ENCODE measurements at places on chromosomes 1 and 21.

DNA sequence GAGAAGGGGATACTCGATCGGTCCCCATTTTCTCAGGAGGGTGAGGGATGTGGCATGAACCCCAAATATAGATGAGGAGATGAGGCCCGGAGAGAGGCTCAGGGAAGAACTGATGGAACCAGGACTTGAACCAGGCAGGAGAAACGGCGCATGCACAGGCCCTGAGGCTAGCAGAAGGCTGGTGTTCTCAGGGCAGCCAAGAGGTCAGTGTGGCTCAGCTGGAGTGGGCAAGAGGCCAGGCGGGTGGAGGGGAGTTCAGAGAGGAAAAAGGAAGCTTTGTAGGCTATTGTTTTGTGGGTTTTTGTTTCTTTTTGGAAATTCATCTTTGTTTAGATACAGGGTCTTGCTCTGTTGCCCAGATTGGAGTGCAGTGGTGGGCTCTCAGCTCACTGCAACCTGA, 122.0 kb downstream of the LACTBL1 start:
- DNase-seq, result no peak

DNA sequence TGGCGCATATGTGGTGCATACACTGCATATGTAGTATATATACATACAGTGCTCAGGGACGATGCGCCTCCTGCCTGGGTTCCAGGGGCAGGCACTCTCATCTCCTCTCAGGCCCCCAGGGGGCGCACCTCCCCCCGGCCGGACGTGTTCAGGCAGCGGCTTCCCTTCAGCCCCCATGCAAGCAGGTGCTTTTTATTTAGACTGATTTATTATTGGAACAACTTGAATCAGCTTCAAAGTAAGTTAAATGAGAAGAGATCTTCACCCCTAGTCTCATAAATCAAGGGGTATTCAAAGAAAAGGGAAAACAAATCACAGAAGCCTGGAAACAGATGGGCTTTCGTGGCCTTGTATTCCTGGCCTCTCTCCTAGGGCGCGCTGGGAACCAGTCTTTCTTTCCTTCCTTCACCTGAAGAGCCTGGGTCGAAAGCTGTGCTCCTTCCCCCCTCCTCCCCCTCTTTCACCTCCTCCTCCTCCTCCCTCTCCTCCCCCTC, 64.6 kb downstream of the UBIAD1 start:
- DNase-seq, result peak; percentile 0

GRCh38 chr1:58879464-58879863, 95.6 kb upstream of the JUN start:
- DNase-seq, result no peak

- DNase-seq, result no peak
Observed at GRCh38 chr1:31701091-31701736, 2.6 kb downstream of the COL16A1 start.

DNA sequence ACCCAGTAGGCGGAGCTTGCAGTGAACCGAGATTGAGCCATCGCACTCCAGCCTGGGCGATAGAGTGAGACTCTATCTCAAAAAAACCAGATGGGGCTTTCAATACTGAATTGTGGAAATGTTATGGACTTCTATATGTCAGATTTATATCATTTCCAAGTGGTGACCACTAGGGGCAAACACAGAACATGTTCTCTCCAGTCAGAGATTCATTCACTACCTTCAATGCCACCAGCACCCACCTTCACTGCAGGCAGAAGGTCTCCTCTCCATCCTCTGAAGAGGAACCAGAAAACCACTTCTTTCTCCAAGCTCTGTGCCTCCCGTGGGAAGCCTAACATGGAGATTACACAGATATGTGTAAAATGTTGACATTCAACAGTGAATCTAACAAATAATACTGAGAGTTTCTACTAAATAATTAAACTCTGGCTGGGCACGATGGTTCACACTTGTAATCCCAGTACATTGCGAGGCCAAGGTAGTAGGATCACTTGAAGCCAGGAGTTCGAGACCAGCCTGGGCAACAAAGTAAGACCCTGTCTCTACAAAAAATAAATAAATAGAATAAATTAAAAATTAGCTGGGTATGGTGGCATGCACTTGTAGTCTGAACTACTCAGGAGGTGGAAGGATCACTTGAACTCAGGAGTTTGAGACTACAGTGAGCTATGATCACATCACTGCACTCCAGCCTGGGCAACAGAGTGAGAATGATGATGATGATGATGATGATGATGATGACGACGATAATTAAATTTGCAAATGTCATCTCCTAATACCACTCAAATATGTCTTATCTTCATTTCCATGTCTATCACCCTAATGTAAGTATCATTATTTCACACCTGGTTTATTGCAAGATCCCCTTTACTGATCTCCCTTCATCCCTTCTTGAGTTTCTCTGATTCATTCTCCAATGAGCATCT, 151.1 kb downstream of the ZNF281 start:
- DNase-seq, result no peak

- no peak for DNase-seq
Observed at GRCh38 chr21:42022091-42022430, 11.9 kb upstream of the ZBTB21 start.

GRCh38 chr1:203915811-203916210, 54.4 kb downstream of the SNRPE start:
- DNase-seq, result no peak

DNA sequence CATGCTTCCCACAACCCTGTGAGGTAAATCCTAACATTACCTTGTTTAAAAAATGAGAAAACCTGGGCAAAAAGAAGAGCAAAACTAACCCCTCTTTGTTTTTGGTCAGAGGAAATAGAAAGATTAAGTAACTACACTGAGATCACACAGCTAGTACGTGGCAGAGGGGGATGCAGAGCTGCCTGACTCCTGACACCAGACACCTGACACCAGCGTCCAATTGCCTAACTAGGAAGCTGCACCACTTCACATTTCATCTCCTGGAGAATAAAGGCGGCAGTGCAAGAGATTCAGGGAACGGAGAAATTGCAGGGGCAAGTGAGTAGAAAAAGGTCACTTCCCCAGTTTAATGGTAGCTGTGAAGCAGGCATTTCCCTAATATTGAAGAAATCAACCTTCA, 229.3 kb upstream of the PTBP2 start:
- DNase-seq, result no peak

DNA sequence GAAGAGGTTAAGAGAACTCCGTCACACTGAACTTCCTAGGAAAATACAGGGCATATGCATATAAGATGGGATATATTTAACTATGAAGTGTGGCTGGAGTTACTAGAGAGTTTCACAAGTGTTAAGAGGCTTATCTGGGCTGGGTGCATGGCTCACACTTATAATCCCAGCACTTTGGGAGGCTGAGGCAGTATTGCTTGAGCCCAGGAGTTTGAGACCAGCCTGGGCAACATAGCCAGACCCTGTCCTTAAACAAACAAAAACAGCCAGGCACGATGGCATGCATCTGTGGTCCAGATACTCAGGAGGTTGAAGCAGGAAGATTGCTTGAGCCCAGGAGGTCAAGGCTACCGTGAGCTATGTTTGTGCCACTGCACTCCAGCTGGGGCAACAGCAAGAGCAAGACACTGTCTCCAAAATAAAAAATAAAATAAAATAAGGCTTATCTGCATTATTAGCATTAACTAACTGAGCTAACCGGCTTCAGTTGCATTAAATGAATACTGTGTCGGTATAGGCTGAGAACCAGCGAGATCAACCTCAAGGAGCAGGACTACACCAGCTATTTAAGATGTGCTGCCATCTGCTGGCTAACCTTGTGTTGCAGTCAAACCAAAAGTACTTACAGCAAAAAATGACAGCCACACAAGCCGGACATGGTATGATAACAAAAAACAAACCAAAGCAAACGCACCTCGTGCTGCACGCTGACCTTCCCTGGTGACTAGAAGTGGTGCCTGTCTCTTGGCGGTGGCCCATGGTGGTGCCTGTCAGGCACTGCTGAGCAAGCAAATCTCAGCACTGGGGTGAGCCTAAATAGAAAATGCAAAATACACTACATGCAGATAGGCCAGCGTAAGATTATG, 19.7 kb upstream of the RBBP5 start:
- peak; percentile 71 for DNase-seq

GRCh38 chr1:193676996-193677549, 490.7 kb upstream of the B3GALT2 start:
- DNase-seq, result no peak

- DNase-seq, result no peak
Observed at GRCh38 chr1:54567961-54568360, 19.9 kb downstream of the ACOT11 start.

DNA sequence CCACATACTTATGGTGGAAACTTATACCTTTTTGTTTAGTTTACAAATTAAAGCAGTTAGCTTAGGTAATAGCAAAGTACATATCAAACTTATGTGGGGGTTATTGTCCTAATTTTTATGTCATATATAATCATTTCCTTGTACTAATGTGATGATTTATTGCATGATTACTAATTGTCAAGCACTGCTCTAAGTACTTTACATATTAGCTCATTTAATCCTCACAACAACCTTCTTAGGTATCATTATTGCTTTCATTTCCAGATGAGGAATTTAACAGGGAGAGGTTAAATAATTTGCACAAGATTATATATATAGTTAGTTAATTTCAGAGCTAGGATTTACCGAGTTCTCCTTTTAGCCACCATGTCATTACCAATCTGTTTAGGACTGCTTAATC, 11.9 kb upstream of the SSX2IP start:
- DNase-seq, result no peak

DNA sequence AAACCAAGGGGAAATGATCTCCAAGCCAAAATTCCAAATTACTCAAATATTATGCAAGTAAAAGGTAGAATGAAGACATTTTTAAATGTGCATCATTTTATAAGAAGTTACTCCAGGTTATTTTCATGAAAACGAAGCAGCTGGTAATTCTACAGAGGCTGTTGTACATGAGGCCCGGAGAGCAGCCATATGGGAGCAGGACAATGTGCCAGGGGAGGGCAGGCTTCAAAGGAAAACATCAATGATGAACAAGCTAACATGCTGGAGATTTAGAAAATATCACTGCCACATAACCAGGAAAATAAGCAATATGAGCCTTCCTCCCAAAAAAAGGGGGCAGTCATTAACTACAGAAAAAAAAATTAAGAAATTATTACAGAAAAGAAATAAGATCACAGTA, 109.1 kb downstream of the TIAM1 start:
- DNase-seq, result no peak

DNA sequence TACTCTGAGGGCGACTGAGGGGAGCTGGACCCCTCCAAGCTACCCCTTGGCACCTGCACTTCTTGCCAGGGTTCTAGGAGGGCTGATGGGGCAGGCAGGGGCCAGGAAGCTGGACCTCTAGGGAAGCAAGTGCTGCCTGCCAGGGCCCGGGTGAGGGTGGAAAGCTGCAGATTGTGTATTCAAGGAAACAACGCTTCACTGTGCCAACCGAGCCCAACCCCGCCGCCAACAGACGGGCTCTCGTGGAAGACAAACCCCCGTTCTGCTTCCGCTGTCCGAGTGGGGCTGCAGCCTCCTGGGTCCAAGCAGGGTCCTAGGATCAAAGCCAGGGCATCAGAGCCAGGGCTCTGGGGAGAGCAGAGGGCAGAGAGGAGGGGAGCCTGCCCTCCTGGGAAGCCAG, 3.2 kb downstream of the EFHD2 start:
- DNase-seq, result no peak

DNA sequence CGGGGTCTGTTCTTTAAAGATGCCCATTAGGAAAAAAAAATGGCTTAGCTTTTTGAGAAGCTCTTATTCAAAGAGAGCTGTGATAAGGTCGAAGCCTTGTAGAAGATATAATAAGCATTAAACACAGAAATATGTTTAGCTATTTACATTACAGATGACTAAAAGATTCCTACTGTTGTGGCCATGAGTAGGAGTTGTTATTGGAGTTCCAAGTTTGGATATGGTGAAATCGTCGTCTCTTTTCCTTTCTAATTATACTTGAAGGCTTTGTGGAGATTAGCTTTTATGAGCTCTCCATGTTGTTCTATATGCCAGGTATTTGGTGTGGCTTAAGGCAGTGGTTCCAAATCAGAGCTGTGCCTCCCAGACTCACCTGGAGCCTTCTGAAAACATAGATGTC, 79.9 kb upstream of the LAMC2 start:
- no peak for DNase-seq

GRCh38 chr1:218364028-218364710, 19.0 kb downstream of the TGFB2 start:
- no peak for DNase-seq

GRCh38 chr1:208089761-208090370, 154.3 kb downstream of the PLXNA2 start:
- no peak for DNase-seq

DNA sequence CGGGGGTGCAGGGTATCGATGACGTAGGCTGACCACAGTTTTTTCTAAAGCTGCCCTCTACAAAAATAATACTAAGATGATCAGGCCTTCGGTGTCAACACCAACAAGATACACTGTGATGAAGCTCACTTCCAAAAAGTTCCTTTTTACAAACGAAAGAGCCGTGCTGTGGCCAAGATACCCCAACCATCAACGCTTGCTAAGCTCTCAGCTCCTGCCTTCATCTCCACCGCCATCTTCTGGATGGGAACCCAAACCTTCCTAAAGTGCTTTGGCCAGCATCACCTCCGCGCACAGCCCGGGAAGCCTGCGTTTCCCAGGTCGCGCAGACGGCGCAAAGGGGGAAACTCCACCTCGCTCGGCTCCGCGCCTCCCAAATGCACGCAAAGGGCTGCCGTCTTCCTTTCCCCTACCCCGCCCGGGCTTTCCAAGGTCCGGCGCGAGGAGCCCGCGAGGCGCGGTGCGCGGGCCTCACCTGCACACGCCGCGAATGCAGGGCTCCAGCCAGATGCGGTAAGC, 541 bp downstream of the USP48 start:
- DNase-seq, result no peak

GRCh38 chr21:38438462-38438893, 59.8 kb downstream of the ERG start:
- DNase-seq, result no peak

- no peak for DNase-seq
Observed at GRCh38 chr1:180053594-180054567, 99.3 kb downstream of the CEP350 start.

DNA sequence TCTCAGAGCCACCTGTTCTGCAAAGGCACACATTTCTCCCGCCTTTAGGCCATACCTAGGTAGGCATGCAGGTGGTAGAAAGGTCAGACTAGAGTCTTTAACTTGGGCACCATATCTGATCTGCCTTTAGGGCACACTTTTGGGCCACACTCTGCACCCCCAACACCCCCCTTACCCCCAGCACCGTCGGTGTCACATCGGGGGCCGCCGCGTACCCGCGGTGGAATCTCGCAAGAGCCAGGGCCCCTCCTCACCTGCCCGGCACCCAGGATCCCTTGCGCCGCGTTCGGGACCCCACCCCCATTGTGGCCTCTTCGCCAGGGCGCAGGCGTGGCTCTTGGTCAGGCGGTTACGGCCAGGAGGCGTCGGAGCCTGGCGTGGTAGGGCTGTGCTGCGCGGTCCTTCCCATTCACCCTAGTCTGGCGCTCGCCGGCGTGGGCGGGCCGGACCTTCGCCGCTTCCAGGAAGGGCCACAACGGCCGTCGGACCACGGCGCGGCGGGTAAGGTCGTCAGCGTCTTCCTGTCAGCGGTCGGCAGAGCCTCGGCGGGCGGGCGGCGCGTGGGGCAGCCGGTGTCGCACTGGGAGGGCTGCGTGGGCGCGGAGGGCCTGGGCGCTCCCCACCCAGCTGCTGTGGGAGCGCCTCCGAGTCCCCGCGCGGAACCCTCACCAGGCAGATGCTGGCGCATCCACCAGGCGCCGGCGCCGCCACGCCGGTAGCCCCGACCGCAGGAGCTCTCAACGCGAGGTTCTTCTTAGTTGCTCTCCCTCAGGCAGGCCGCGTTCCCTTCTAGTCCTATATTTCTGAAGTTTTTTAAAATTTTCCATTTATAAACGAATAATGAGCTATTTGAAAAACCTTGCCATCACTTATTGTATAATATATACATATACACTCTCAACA, at the start of gene DNAH14:
Gene DNAH14 (plus strand): TSS at position 341 of the 903 bp plus-strand sequence. CDS start 23,028 bp downstream, outside the sequence.
- peak; percentile 10 for DNase-seq

Data from glomerular endothelial cell (primary cell).